ENCODE measurements at places on chromosomes 16 and 17. TPM values are rescaled to one million over a fixed set of nuclear protein-coding genes. Genes with fewer than 3 reads are reported as not detected.

EARS2 gene
- polyA plus RNA-seq = 36.0 TPM

TP53TG3B gene
- not detected for polyA plus RNA-seq

FAM20A gene
- polyA plus RNA-seq = not detected

TSPAN10 gene
- 0.92 TPM for polyA plus RNA-seq

CHST6 gene
- 0.12 TPM for polyA plus RNA-seq

SPATA22 gene
- not detected for polyA plus RNA-seq

PLK1 gene
- polyA plus RNA-seq = 10.7 TPM

MT1A gene
- 0.66 TPM for polyA plus RNA-seq

TBC1D26 gene
- polyA plus RNA-seq = not detected
